NCI-H524 (cell line): ENCODE measurements at places on chromosomes 11 and 22.
A peak's percentile ranks its signal among the peaks of the same experiment; 100 is the strongest.

- DNase-seq, result peak; percentile 65
Observed at GRCh38 chr11:32892355-32893092, at the start of gene QSER1. Gene QSER1, plus strand, starts transcription at chr11:32892811. Its CDS starts 315 bp downstream, at chr11:32893126.

DNA sequence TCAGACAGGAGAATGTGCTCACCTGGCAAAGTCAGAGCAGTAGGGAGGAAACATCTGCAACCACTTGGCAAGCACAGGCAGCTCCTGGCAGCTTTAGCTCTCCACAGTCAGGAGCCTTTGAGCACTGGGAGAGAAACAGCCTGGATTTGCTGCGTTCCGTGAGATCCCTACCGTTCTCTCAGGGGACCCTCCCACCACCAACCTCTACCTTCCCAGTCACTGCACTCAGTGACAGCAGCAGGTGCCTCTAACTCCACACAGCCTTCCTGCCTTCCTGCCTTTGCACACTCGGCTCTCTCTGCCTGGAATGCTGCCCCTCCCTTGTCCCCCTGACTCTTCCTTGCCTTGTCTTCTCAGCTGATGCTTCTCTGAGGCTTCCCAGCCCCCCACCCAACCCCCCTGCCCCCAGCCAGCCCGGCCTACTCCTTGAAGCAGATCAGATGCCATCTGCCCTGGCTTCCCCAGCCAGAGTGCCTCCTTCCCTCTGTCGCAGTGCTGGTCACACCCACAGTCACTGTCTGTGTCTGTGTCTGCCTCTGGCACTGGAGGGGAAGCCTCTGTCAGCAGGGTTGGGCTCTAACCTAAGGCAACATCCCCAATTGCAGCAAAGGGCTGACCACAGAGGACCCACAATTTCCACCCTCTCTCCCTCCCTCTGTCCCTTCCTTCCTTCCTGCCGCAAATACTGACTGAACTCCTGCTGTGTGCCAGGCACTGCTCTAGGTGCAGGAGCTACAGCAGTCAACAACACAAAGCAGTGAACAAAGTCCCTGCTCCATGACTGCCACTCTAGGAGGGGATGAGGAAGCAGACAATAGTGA is 14.9 kb upstream of the TSKU start:
- peak; percentile 86 for DNase-seq

DNA sequence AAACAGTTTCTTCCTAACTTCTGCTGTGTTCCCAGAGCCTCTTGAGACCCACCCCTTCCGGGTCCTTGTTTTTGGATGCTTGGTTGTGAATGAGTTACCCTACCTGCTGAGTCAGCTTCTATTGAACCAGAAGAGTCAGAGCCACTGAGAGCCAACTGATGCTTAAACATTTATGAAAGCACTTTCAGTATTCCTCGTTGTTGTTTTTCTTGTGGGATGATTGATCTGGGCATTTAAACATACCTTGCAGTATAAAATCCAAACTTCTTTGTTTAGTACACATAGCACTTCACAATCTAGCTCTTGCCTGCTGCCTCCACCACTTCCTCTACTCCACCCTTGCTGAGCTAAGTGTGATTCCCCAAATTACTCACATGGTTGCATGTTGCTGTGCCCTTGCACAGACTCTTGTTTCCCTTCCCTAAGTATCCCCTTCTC is 5.5 kb downstream of the PRSS23 start:
- no peak for DNase-seq

- DNase-seq, result no peak
Observed at GRCh38 chr11:104897891-104898684, at the start of gene CASP12. Gene CASP12, minus strand, starts transcription at chr11:104898460.

DNA sequence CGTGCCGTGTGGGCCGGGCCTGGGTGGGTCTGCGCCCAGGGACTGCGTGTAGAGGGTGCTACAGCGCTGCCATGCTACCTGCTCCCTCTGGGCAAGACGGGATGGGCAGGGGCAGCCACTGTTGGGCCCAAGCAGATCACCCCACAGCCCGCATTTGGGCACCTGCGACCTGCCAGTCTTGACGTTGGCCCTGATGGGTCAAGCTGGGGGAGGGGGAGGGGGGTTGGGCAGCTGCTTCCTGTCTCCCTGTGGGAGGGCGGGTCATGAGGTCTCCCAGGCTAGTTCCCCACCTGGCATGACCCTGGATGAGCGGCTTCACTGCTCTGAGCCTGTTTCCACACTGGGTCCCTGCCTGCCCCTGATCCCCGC is 2.8 kb upstream of the RPS19BP1 start:
- no peak for DNase-seq

GRCh38 chr22:35575116-35575748 is 34.6 kb downstream of the RASD2 start:
- peak; percentile 55 for DNase-seq

- no peak for DNase-seq
Observed at GRCh38 chr11:126839496-126839895, 161.1 kb downstream of the KIRREL3 start.

GRCh38 chr11:132632641-132633124 is 899.6 kb downstream of the OPCML start:
- DNase-seq, result no peak

DNA sequence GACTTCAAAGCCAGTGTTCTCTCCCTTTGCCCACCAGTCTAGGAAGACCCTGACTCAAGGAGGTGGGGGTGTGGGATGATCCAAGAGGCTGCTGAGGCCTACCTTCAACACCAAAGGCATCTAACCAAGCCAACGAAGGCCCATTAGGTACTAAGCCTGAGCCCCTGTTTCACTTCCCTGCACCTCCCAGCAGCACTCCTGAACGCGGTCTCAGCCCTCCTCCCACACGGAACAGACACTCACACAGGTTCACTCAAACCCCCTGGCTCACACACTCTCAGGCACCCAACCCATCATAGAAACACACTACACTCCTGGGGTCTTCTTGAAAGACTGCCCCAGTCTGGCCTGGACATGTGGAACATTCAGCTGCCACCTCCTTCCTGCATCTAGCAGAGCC is 40.7 kb downstream of the SLC22A12 start:
- DNase-seq, result no peak

GRCh38 chr11:2542406-2542805 is 97.6 kb downstream of the KCNQ1 start:
- no peak for DNase-seq

DNA sequence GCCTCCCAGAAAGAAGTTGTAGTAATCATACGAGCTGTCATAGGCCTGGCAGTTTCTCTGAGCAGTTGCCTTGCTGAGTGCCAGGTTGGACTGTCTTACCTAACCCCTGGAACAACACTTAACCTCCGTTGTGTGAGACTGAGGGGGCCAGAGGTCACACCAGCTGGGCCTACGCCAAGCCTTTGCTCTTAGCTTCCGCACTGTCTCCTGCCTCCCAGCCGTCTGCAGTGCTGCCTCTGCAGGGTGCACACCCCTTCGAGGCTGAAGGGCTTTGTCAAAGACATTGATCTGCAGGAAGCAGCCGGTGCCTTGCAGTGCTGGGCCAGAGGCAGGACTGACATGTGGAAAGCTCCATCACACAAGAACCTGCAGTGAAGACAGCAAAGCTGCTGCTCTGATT is 16.7 kb downstream of the TAB1 start:
- DNase-seq, result no peak

DNA sequence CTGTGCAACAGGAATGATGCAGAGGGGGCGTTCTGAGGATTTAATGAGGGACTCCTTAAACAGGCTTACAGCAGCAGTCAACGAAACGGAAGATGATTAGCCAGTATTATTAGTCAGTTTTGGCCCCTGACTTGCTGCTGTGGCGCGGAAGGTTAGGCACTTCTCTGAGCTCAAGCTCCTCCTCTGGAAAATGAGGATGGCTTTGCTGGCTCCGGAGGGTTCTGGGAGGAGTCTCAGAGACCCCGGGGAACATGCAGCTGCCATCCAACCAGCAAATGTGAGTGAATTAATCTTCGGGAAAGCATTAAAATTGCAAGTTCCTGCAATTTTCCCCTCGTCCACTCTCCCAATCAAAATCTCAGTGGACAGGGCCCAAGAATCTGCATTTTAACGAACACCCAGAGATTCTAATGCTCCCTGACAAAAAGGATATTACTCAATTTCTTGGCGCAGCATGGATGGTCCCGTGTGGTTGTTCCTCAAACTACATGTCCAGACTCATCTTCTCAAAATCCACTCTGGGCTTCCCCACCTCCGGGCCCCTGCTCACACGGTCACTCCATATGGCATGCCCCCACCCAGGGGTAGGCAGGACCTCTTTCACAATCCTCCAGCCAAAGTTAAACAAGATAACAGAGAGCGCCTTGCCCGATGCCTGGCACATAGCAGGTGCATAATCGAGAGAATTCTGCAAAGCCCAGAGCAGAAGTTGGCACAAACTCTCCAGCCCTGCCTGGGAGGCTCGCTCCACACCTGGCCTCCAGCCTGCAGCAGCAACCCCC is 6.4 kb downstream of the ELFN2 start:
- no peak for DNase-seq

DNA sequence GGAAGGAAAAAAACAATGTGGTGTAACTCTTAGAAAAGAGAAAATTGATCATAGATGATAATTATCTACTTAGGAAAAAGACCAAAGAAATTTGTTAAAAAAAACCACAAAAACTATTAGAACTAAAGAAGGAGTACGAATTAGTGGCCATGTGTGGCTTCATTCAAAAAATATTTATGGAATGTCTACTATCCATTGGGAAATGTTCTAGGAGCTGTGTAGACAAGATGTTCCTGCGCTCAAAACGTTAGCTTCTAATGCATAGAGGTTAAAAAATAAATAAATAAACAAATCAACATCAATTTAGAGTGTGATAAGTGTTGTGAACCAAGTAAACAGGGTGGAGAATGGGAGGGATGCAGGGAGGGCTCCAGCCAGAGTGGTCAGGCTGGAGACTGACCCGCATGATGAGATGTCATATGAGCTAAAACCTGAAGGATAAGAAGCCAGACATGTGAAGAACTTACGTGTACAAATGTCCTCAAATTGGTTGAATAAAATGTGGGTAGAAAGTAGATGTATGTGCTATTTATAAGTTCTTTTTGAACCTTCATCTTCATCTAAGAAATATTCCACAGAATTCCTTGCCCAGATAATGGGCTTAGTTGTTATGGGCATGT is 4.3 kb upstream of the EXPH5 start:
- no peak for DNase-seq

DNA sequence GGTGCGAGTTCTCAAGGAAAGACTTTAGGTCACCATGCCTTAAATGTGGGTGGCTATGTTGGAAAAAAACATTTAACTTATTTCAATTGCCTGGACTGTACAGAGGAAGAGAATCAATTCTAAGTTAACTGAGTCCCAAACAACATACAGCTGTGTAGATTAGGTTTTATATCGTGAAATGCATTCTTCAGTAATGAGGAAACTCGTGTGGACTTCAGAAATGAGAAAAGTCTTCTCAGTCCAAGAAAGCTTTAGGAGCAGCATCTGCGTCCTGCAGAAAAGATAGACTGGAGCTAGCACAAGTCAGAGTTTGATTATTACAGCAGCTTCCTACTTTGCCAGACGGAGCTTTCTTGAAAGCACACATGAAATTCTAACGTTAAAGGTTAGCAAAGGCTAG is 673.0 kb downstream of the OPCML start:
- DNase-seq, result no peak

GRCh38 chr11:37087650-37088572 is 489.9 kb upstream of the RAG2 start:
- DNase-seq, result no peak

DNA sequence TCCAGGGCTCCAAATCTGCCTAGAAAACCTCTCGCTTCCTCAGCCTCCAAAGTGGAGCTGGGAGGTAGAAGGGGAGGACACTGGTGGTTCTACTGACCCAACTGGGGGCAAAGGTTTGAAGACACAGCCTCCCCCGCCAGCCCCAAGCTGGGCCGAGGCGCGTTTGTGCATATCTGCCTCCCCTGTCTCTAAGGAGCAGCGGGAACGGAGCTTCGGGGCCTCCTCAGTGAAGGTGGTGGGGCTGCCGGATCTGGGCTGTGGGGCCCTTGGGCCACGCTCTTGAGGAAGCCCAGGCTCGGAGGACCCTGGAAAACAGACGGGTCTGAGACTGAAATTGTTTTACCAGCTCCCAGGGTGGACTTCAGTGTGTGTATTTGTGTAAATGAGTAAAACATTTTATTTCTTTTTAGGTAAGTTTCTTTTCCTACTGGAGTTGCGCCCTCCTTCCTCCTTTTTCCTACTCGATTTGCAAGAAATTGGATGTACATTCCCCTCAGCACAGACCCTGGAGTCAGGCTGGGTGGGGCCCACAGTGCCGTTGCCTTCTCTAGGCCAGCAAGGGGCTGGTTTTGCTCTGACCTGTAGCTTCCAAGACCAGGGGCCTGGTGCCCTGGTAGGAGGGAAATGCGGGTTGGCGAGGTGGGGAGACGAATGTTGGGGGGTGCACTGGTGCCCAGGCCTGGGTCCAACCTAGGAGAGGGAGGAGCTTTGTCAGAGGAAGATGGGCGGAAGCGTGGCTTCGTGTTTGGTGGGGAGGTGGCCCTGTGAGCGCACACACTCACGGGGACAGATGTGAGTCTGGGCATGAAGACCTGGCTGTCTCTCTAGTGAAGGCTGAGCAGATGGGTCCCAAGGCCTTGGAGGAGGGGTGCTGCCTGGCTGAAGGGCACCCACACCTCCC is 50.6 kb downstream of the ST14 start:
- DNase-seq, result no peak

- DNase-seq, result no peak
Observed at GRCh38 chr11:109303342-109303741, 118.6 kb upstream of the C11orf87 start.

- peak; percentile 78 for DNase-seq
Observed at GRCh38 chr22:41979423-41980250, 10.4 kb downstream of the SEPTIN3 start.

- DNase-seq, result no peak
Observed at GRCh38 chr22:48883211-48883960, 944.3 kb downstream of the BRD1 start.

- no peak for DNase-seq
Observed at GRCh38 chr22:43928468-43928867, 4.9 kb downstream of the PNPLA3 start.

- DNase-seq, result no peak
Observed at GRCh38 chr11:62842171-62842741, 2.9 kb upstream of the WDR74 start.

- no peak for DNase-seq
Observed at GRCh38 chr22:44944883-44945601, 64.8 kb downstream of the PHF21B start.

DNA sequence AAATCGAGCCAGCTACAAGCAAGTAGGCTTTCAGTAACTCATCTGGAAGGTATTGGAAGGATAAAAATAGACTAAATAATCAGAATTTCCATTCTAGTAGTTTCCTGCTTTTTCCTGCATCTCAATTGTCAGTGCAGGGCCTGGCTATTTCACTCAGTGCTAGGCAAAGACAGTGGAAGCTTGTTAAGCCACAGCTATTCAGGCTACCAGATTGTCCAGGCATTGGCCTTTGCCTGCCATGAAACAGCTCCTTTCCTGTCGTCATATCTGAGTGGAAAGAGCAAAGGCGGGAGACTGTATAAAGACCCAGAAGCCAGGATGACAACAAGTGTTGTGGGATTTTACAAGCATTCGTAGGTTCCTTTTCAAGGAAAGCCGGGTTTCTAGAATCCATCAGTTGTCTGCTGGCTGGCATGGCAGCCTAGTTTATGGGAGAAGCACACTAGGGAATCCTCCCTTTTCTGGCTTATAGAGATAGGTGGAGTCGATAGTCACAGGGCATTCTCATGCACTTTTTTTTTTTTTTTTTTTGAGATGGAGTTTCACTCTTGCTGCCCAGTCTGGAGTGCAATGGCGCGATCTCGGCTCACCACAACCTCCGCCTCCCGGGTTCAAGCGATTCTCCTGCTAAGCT is 2.0 kb upstream of the TNRC6B start:
- no peak for DNase-seq

- DNase-seq, result no peak
Observed at GRCh38 chr11:32847511-32847910, 17.8 kb downstream of the PRRG4 start.
